ENCODE measurements at places on chromosomes 2 and 18.

DNA sequence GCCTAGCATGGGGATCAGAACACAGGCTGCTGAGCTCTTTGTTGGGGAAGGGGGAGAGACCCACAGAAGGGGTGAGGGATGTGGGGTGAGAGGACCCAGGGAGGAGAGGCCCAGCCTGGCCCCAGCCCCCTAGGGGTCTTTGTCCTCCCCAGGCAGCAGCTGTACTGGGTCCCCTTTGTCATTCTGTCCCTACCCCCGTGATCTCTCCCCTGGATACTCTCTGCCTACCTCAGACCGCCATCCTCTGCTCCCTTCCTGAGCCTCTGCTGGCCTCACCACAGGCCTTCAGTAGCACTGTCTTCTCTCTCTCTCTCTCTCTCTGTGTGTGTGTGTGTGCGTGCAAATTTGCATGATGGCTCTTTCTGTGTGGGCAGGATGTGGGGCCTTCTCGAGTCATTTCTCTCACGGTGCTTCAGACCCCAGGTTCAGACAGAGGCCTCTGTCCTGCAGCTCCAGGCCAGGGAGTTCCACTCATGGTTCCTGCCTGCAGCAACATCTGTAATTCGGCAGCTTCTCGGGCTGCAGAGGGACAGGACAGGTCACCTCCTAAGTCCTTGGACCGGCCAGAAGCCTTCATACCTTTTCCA lies 1.4 kb downstream of the PSD4 start:
- DNase-seq = no peak

- no peak for DNase-seq
Observed at GRCh38 chr2:212974692-212975091, 176.7 kb downstream of the IKZF2 start.

DNA sequence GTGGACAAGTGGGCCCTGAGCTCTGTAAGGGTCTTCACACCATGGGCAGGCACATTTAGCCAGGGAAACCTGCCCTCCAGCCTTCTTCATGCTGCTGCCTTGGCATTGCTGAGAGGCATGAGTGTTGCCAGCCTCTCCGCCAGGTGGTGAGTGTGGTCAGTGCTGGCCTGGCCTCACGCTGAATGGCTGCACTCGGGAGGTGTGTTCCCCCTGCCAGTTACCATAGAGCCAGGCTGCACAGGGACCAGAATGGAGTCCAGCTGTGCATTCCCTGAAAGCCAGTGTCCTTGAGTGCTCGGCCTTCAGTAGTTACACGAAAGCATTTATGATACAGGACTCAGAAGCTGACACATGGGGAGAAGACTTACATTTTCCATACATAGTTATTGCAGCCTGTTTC lies 139.7 kb downstream of the ATP9B start:
- DNase-seq = no peak

DNA sequence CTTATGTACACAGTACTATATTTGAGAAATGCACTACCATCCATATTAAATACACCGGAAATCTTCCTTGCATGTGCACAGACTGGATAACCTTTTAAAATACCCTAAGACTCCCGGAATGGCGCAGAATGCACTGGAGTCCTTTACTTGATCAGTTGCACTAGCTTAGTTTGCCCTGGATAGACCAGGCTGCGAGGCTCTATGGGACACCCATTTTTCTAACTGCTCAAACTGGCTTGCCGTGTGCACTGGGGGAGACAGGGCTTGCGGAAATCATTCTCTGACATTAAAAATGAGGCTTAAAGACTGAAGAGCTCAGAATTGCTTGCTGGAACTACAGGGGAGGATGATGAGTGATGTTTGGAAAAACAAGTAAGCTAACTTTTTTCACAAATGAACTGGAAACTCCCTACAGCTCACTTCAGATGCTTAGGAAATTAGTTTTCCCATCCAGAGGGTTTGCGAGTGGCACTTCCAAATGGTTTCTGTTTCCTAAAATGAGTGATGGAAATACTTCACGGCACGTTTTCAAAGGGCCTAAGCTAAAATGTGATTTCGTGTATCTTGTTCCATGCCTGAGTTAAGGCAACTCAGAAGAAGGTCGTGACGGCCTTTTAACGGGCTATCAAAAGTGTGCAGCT lies 2.7 kb downstream of the NCK2 start:
- DNase-seq = no peak
